ENCODE measurements at places on chromosomes 7 and 10.

- H3K4me3 ChIP-seq = no peak overlapping the region
- no peaks in the 10 kb centered on the region for H3K4me1 ChIP-seq
- DNase-seq = no peak
These were observed 24.4 kb downstream of the NAPEPLD start for GRCh38 chr7:103124429-103124979.

DNA sequence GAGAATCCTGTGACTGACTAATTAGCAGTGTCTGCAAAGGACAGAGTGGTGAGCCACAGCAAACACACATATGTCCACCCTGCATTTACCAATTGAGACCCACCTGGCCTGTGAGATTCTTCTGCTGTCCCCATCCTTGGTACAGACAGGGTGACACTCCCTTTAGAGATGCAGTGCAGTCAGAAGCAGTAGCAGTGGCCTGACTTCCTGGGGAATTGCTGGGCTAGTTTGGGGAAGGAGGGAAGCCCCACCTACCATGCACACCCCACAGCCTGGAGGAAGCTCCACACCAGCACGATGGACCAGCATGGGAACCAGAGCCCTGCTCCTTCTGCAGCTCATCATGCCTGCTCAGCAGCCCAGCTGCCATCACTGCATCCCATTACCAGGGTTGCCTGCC is 924.9 kb upstream of the ZNF722 start:
- no peak overlapping the region for H3K4me3 ChIP-seq
- no peak overlapping the region for H3K27ac ChIP-seq
- no peak for DNase-seq
- H3K36me3 ChIP-seq = no peaks in the 10 kb centered on the region

GRCh38 chr7:105769901-105770628 is 106.3 kb downstream of the ATXN7L1 start:
- no peak overlapping the region for H3K27ac ChIP-seq
- no peaks in the 10 kb centered on the region for H3K27me3 ChIP-seq
- DNase-seq = no peak
- H3K4me1 ChIP-seq = no peaks in the 10 kb centered on the region
- H3K4me3 ChIP-seq = no peak overlapping the region
- H3K36me3 ChIP-seq = no peaks in the 10 kb centered on the region

DNA sequence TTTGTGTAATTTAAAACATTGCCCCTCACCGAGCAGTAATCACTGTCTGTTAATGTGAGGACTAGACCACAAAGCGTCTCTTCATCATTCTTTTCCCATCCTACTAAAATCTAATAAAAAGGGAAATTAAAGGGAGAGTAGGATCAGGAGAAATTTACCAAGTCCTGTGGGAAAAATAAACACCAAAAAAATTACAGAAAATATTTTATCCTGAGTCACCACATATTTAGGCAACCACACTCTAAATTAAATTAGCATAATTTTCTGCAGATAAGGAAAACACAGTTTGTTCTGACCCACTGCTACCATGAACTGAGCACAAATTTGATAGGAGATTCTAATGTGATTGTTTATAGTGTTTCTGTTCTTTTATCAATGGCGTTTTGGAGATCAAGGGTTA is 49.3 kb downstream of the CCDC6 start:
- DNase-seq = no peak
- H3K36me3 ChIP-seq = no peaks in the 10 kb centered on the region
- H3K27ac ChIP-seq = no peak overlapping the region
- H3K4me3 ChIP-seq = no peak overlapping the region
- H3K27me3 ChIP-seq = no peaks in the 10 kb centered on the region

Data from cardiac muscle cell (in vitro differentiated cells and primary cell).